ENCODE measurements at places on chromosomes 2 and 18.

DNA sequence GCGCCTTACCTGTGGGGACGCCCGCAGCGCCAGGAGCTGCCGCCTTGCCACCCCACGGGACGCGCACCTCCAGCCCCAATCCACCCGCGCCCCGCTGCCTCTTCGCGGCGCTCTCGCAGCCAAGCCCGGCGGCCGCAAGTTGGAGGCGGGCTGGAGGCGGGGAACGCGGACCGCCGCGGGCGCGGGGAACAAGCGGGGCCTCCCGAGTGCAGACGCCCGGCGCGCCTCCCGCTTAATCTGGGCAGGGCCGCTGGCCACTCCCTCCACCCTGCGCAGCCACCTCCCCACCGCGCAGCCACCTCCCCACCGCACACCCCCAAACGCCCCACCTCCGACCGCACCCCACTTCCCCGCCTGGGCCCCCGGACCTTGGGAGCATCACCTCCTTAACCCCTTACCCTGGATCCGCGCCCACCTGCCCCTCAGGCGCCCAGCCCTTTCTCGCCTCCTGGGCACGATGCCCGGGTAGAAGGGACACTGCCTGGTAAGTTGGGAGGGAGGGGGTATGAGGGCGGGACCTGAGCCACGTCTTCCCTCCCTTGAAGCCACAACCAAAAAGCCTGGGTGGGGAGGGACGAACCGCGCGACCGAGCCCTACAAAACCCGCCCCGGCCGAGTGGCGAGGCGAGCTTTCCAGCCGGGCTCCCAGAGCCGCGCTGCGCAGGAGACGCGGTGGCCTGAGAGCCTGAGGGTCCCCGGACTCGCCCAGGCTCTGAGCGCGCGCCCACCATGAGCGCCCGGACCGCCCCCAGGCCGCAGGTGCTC lies at the start of the genes COL4A3 and COL4A4:
Gene COL4A3, plus strand, starts transcription at position 627 of the 765 bp plus-strand sequence. Its CDS starts 103 bp downstream, at position 730.
Gene COL4A4, minus strand, starts transcription at position 208 of the 765 bp plus-strand sequence. CDS start 16,722 bp downstream, outside the sequence.
- peak; percentile 29 for DNase-seq

DNA sequence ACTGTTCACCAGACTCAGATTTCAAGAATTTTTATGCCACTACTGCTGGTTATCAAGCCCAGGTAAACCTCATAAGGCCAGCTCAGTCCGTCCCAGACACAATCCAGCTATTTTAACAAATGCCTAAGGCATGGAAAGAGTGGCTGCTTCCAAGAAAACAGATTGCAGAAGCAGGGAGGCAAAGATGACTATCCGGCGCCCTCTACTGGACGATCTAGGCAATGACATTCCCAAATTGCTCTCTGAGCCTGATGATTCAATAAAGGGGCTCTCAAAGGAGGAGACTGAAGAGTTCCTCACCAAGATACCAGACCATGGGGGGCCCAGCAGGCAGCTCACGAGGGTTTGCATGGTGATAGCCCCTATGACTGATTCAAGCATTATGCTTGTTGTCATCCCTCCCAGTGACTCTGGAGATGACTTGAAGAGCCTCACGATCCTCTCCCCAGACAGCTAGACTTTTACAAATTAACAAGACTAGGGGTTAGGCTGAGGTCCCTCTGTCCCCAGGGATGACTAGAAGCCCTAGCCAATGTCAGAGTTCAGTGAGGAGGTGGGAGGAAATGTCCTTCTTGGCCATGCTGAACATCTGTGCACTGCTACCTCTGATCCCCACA lies 25.0 kb downstream of the SERPINB8 start:
- DNase-seq: peak; percentile 22

DNA sequence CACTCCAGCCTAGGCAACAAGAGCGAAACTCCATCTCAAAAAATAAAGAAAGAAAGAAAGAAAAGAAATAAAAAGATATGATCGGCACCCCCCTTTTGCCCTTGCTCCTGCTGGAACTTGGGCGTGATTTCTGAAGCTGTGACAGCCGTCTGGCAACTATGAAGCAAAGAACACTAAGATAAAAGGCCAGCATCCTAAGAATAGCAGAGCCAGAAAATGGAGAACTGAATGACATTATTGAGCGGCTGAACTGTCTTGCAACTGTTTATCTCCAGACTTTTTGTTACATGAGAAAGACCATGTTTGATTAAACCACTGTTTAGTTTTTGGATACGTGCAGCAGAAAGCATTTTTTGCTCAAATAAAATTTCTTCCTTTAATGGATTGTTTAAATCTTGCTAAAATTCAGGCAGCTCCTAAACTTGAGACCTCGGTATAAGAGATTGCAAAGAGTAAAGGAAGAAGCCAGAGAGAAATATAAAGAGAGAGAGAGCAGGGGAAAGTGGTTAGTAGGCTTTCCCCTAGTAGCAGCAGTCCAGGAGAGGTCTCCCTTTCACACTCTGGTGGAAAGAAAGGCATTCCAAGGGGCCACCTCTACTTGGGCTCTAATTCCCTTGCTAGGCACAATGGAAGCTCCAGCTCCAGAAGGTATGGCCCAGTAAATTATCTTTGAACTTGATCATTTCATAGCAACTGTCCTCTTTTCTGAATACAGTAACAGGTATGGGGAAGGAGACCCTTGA lies 8.2 kb upstream of the MBD2 start:
- DNase-seq: peak; percentile 38

DNA sequence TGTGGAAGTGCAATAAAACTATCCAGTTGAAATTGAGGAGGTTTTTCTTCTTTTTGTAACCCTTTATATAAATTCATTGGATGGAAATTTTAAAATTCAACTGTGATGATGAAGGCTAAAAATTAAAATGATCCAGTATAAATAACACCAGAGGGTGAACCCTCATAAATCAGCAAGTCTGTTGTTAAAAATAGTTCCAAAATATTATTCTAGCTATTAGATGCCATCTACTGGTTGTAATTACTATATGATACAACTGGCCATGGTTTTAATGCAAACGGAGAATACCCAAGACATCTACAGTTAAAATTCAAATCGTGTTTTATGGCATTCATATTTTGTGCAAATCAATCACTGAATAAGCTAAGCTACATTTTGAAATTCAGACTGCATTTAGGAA lies 53.8 kb downstream of the TMEM200C start:
- no peak for DNase-seq

GRCh38 chr2:47782381-47782670 lies 619 bp upstream of the MSH6 start:
- DNase-seq: no peak

GRCh38 chr2:18752022-18752493 lies 162.7 kb upstream of the NT5C1B start:
- no peak for DNase-seq

DNA sequence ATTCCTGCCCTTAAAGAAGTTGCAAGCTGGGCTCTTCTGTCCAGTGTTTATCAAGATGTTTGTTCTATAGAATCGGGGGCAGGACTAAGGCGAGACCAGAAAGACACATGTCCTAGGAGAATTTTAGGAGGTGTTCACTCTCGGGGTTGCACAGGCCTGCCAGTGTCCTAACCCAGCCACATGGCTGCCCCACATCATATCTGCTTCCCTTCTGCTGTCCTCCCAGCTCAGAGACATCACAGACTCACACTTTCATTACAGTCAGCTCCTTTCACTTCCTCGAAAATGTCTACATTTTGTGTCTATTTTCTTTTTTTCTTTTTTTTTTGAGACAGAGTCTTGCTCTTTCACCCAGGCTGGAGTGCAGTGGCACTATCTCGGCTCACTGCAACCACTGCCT lies 10.7 kb upstream of the MRO start:
- DNase-seq: no peak

GRCh38 chr2:84924173-84925106 lies 19.0 kb downstream of the TMSB10 start:
- DNase-seq: peak; percentile 83

GRCh38 chr18:69246027-69246426 lies 154.7 kb upstream of the DOK6 start:
- no peak for DNase-seq

DNA sequence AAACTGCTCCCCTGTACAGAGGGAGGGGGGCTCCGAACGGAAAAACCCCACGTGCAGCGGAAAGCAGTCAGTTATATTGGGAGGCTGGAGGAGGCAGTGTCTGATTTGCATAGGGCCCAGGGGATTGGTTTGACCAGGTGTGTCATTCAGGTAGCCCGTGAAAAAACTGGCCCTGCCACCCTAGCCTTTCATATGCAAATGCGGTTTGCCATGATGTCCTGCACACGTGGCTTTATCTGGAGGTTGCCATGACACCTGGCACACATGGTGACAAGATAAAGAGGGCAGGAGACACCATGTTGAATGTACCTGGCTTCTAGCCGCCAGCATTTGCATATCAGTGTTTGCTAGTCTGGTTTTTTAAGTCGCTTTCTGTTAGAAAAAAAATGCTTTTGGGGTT lies 20.5 kb downstream of the SLC25A52 start:
- no peak for DNase-seq

- DNase-seq: no peak
Observed at GRCh38 chr2:234989183-234989701, 37.4 kb downstream of the SH3BP4 start.

GRCh38 chr2:224523626-224524577 lies 61.3 kb downstream of the CUL3 start:
- DNase-seq: peak; percentile 6
